Ureter (tissue), 1 donor: ENCODE measurements at places on chromosomes 1 and 21. TPM values are rescaled to one million over a fixed set of nuclear protein-coding genes. Genes with fewer than 3 reads are reported as not detected.

PERM1 gene
- total RNA-seq: 0.10 TPM

GNG4 gene
- total RNA-seq: not detected

- peak; percentile 69 for DNase-seq
Measured at GRCh38 chr1:8015036-8015808, 10.9 kb downstream of the ERRFI1 start.

DNA sequence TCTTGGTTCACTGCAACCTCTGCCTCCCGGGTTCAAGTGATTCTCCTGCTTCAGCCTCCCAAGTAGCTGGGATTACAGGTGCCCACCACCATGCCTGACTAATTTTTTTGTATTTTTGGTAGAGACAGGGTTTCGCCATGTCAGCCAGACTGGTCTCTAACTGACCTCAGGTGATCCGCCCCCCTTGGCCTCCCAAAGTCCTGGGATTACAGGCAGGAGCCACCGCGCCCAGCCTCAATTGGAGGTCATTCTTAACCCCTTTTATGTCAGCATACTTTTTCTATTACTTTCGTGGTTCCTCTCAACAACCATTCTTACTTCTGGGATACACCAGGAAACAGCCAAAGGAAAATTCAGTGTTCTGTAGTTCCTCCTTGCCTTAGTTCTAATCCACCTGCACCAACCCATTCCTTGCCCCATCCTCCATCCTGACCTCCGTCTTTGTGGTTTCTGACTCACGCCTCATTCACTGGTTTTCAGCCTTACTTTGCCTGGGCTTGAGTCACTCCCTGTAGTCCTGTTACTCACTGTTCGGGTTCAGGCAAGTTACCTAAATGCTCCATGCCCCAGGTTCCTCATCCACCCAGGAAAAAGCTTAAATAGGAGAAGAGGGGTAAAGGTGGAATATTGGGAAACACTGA lies 12.9 kb upstream of the BCL10 start:
- peak; percentile 76 for DNase-seq

- DNase-seq: no peak
Measured at GRCh38 chr1:220879509-220880361, 492 bp downstream of the HLX start.

GRCh38 chr1:18532390-18533170 lies 51.9 kb downstream of the KLHDC7A start:
- DNase-seq: no peak

ARHGEF11 gene
- total RNA-seq: 47.4 TPM

DNA sequence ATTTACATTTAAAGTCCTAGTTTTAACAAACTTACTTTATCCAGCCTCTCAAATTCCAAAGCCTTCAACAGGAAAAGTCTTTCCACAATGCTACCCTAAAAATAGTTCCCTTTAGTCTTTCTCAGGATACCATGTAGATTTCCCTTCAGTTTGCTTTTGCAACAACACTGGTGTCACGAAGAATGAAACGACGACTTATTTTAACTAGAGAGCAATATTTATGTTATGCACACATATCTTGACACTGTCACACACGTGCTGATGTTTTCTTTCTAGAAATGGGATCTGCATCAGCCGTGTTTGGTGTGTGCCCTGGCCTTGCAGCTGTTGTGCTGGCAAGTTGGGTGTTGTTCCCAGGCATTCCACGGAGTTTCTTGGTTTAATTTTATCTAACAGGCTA lies 75.5 kb downstream of the SIPA1L2 start:
- no peak for DNase-seq

DNA sequence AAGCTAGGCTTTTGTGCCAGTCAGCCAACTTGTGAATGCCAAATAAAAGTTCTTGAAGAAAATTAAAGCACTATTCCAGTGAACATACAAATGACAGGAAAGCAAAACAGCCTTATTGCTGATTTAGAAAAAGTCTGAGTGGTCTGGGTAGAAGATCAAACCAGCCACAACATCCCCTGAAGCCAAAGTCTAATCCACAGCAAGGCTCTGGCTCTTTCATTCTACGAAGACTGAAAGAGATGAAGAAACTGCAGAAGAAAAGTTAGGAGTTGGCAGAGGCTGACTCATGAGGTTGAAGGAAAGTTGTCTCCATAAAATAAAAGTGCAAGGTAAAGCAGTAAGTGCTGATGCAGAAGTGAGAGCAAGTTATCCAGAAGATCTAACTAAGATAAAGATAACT lies 65.9 kb downstream of the LHX4 start:
- no peak for DNase-seq

DNA sequence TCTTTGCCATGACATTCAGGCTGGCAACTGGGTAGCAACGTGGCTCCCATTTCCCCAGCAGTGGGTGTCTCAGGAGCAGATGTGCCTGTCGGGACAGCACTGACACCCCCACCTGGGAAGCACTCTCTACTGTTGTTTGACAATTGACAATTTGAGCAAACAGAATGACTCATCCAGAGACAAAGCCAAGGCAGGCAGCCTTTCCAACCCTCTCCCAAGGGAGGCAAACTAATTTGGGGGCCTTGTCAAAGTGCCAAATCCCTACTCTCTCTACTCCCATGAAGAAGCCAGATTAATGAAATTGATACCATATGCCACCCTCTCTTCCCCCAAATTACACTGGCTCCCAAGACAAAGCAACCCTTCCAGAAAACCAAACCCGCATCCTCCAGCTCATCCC lies 65.6 kb downstream of the GRIK3 start:
- DNase-seq: no peak

DNA sequence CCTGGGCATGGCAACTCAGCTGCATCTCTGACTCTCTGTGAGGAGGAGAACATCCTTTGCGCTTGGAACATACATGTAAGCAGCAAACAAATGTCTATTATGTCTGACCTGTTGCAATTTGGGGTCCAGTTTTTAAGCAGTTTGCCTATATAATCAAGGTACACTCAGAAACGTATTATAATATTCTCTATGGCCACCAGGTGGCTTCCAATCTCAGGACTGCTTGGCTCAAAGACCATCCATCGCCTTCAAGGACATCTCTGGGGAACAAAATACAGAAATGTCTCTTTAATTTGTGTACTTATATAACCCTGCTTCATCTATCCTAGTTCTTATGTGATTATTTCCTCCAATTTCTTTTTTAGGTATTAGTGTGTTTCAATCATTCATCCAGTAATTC lies 227.2 kb downstream of the OLFM3 start:
- no peak for DNase-seq

GRCh38 chr1:109485001-109485400 lies 1.3 kb downstream of the ATXN7L2 start:
- DNase-seq: no peak

DNA sequence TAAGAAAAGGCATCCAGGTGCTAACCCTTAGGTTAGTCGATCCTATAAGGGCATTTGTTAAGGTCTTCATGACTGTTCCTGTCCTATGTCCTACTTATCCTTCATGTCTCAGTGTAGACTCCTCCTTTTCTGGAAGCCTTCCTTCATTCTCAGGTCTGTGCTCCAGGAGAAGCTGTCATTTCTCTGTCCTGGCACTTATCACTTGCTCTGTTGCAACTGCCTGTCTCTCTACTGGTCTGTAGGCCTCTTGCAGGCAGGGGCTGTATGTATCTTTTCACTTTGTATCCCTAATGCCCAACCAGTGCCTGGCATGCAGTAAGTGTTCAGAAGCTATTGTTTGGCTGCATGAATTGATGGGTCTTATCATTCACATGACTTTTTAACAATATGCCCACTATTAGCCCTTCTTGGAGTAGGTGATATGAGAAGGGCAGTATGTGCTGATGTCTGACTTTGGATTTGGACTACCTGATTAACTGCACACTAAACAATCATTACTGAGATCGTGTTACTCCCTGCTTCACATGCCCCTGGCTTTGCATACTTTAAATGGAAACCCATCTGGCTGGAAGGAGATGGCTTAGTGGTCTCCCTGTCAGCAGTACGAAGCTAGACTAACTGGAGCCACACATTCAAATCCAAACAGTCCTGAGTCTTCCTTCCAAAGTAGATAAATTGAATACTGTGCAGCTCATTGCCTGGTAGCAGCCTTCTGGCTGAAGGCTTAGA lies 88.8 kb downstream of the RGL1 start:
- DNase-seq: no peak
